ENCODE measurements at places on chromosomes 3 and 15. TPM values are rescaled to one million over a fixed set of nuclear protein-coding genes. Genes with fewer than 3 reads are reported as not detected.
A peak's percentile ranks its signal among the peaks of the same experiment; 100 is the strongest.

The SLITRK3 gene
- total RNA-seq = 0.67 TPM

The LRRC15 gene
- 6.7 TPM for total RNA-seq

The QTRT2 gene
- 20.7 TPM for total RNA-seq

The AGBL1 gene
- not detected for total RNA-seq

The DNASE1L3 gene
- total RNA-seq = 16.5 TPM

The FAM107A gene
- 89.9 TPM for total RNA-seq

DNA sequence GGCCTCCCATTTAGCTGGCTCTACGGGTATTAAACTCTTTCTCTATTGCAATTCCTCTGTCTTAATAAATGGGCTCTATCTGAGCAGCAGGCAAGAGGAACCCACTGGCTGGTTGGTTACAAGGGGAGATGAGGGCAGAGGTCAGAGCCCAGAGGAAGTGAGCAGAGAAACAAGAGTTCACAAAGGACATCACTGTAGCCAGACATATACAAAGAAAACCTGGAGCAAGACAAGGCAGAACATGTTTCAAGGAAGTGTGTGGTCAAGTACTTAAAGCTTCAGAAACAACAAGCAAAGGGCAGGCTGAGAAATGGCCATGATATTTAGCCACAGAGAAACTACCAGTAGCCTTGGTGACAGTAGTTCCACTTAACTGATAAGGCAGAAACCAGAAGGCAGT lies 24.3 kb downstream of the SUSD5 start:
- no peak overlapping the region for H3K27ac ChIP-seq
- no peak for DNase-seq
- H3K4me3 ChIP-seq = no peak overlapping the region

DNA sequence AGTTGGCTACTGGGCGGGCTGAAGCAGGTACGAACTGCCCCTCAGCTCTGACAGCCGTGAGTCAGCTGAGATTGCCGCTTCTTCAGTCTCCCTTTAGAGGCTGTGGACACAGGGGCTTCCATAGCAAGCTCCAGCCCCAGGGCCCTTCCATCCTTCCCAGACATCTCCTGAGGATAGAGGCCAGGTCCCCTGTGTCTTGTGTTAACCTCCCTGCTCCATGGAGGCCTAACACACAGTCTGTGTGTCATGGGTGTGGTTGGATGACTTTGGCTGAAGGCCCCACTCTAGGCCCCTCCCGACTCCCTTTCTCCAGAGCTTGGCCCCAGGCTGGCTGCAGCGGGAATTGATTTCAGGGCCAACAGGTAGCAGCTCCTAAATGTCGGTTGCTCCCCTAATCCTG lies 116.1 kb upstream of the TLE3 start:
- H3K4me1 ChIP-seq = peaks cover 39% of the 10 kb centered on the region
- H3K4me3 ChIP-seq = no peak overlapping the region
- H3K27ac ChIP-seq = no peak overlapping the region
- H3K27me3 ChIP-seq = no peaks in the 10 kb centered on the region
- no peaks in the 10 kb centered on the region for H3K36me3 ChIP-seq
- no peak for DNase-seq

DNA sequence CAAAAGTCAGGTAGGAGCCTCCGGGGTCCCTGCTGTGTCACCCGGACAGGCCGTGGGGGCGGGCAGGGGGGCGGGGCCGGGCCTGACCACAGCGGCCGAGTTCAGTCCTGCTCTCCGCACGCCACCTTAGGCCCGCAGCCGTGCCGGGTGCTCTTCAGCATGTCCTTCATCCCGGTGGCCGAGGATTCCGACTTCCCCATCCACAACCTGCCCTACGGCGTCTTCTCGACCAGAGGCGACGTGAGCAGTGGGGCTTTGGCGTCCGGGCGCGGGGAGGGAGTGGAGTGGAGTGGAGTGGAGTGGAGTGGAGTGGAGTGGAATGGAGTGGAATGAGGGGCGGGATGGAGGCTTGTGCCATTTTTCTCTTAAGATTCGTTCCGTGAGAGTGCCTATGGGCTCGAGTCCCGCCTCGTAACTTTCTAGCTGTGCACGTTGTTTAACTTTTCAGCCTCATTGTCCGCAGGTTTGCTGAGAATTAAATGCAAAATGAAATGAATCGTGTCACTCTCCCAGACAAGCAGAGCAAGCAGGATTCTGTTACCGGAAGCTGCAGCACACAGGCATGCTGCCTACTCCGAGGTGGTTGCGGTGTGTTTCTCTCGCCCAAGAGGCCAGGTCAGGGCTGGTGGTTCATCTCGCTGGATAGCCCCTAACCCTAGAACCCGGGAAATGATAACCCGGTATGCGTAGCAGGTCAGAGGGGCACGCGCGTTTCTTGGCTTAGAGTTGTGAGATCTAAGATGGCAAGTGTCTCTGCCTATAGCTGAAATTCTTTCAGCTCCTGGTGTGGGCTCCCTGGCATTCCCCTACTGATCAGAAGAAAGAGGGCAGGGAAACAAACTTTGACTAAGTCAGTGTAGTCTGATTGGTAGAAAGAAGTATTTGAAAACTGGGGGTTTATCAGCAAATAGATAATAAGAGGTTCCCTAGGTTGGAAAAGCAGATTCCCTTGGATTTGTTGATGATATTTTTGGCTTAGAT lies at the start of gene FAH:
TSS of gene FAH (plus strand) at position 104 of the 981 bp plus-strand sequence. CDS start at position 160, 56 bp downstream.
- H3K27me3 ChIP-seq = no peaks in the 10 kb centered on the region
- peak within 1 kb of the TSS; percentile 34 for H3K4me3 ChIP-seq
- H3K4me1 ChIP-seq = peaks cover 42% of the 10 kb centered on the region
- DNase-seq = peak; percentile 82
- no peaks in the 10 kb centered on the region for H3K36me3 ChIP-seq

- no peaks in the 10 kb centered on the region for H3K36me3 ChIP-seq
- H3K4me3 ChIP-seq = no peak overlapping the region
- no peaks in the 10 kb centered on the region for H3K27me3 ChIP-seq
These were observed 201.1 kb downstream of the MAGI1 start for GRCh38 chr3:65837604-65838003.

DNA sequence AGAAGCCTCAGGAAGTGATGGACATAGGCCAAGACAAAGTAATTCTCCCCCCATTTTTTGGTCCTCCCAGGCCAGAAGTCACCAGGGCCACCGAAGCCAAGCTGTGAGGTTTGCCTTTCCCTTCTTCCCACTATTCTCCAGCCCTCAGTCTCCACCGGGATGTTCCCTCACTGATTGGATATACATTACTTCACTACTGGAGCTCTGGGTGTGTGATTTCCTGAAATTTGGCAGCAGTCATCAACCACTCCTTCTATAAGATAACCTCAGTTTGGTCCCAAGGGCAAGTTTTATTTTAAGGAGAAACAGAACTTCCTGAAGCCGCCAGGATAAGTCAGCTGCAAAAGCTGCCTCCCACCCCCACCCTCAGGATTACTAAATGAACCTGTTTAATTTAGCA lies 11.3 kb downstream of the SLCO2A1 start:
- no peak overlapping the region for H3K4me3 ChIP-seq
- H3K36me3 ChIP-seq = no peaks in the 10 kb centered on the region
- H3K27ac ChIP-seq = no peak overlapping the region
- DNase-seq = no peak
- H3K27me3 ChIP-seq = no peaks in the 10 kb centered on the region
- peaks cover 11% of the 10 kb centered on the region for H3K4me1 ChIP-seq

GRCh38 chr3:47011371-47011770 lies 31.9 kb downstream of the NBEAL2 start:
- H3K4me1 ChIP-seq = peaks cover 10% of the 10 kb centered on the region
- H3K27me3 ChIP-seq = no peaks in the 10 kb centered on the region
- no peaks in the 10 kb centered on the region for H3K36me3 ChIP-seq
- no peak overlapping the region for H3K27ac ChIP-seq
- no peak for DNase-seq

- H3K36me3 ChIP-seq = no peaks in the 10 kb centered on the region
- no peak overlapping the region for H3K4me3 ChIP-seq
- peak overlapping the region; percentile 85 for H3K27ac ChIP-seq
- H3K27me3 ChIP-seq = no peaks in the 10 kb centered on the region
These were observed 83.8 kb downstream of the SMAD3 start for GRCh38 chr15:67149068-67149772.

DNA sequence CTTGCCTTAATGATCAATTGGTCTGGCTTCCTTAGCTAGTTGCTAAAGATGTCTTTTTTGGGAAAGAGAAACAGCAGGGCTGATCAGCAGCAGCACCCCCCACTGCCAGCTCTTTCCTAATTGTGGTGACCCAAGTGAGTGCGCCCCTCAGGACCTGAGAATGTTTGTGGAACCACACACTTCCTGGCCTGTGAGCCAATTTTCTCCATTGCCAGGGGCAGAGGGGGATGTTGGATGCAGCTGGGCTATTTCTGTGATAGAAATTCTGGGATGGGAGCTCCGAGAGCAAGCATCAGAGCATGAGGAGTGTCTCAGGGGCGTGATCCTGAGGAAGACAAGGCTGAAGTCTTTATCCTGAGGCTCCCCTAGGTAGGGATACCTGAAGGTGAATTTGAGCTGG lies 66.6 kb downstream of the CLDN11 start:
- DNase-seq = no peak
- no peak overlapping the region for H3K4me3 ChIP-seq

DNA sequence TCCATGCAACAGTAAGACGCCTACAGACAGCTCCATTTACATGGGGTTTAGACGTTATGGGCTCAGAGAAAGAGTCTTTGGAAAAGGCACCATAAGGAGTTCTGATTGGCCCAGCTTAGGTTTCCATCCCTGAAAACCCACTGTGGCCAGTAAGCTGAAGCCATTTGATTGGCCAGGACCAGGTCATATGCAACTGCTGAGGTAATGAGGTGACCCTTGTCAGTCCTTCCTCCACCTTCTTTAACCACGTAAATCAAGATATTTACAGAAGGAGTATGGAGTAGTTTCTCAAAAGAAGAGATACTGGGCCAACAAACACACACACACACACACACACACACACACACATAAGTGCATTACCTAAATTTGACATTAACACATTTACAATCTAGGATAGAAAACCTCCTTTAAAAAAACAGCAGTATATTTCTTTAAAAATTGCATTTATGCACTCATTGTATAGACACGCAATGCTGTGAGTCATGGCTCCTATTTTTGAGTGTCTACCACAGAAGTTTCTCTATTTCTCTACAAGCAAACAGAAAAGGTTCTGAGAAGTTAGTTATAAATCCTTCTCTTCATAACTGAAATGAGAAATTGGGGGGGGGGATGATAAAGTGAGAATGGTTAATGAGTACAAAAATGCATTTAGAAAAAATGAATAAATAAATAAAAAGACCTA lies 16.3 kb upstream of the MB21D2 start:
- no peaks in the 10 kb centered on the region for H3K4me1 ChIP-seq
- H3K27me3 ChIP-seq = no peaks in the 10 kb centered on the region
- no peak for DNase-seq
